ENCODE measurements at places on chromosomes 3 and 15.

- peak; percentile 10 for DNase-seq
These were observed 157.6 kb downstream of the UACA start for GRCh38 chr15:70605606-70606410.

DNA sequence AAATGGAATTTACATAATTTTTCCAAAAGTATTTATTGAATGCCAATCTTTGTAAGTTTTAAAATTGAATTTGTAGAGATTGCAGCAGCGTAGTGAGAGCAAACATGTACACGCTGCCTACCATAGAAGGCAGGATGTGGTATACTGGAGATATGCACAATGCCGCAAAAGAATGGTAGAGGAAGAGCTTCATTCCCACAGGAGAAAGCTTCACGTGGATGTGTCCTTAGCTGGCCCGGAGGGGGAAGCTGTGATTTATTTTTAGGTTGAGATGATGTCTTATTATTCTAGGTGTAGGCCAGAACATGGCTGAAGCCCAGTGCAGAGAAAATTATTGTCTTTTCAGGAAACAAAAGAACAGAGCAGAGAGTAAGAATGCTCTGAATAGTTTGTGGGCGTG is 743.3 kb upstream of the BCHE start:
- no peak for DNase-seq

DNA sequence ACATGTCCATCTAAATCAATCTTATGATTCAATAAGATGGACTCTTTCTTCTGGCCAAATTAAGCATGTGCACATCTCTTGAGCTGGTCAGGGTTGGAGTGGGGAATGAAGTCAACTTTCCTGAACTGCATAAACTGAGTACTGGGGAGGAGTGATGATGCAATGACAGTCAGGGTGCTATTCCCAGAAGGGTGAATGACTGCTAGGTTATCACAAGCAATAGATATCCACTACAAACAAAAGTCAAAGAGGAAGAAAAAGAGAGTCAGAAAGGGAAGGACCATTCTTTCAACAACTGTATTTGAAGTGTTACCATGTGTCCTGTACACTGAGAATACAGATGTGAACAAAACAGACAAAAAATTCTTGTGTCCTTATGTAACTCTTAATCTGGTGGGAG is 70.0 kb downstream of the ALCAM start:
- no peak for DNase-seq

DNA sequence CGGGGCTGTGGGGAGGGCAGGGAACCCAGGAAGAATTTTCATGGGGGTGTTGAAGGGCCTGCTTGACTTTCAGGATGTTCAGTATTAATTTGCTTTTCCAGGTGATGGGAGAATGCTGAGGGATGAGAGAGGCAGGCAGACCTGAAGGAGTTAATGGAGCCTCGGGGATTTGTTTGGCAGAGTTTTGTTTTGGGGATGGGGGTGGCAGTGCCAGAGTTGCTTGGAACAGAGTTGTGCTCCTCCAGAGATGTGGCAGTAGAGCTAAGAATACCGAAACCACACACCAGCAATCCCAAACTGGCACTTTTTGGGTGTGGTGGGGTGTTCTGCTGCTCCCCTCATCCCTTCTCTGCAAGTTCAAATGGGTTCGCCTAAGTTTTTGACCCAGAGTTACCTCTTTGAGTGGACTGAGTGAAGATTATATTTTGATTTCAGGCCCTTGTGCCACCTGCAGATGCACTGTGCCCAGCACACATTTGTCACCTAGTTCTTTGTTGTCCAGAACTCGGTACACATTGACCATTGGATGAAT is 1.6 kb downstream of the BOC start:
- no peak for DNase-seq
